ENCODE measurements at places on chromosomes 1 and 21. TPM values are rescaled to one million over a fixed set of nuclear protein-coding genes. Genes with fewer than 3 reads are reported as not detected.

The HNRNPU gene
- total RNA-seq: 381 TPM

The TSPAN2 gene
- total RNA-seq: 57.9 TPM

The NOS1AP gene
- total RNA-seq: 19.8 TPM

GRCh38 chr1:89271341-89272015, 1.2 kb downstream of the GBP5 start:
- DNase-seq: no peak

DNA sequence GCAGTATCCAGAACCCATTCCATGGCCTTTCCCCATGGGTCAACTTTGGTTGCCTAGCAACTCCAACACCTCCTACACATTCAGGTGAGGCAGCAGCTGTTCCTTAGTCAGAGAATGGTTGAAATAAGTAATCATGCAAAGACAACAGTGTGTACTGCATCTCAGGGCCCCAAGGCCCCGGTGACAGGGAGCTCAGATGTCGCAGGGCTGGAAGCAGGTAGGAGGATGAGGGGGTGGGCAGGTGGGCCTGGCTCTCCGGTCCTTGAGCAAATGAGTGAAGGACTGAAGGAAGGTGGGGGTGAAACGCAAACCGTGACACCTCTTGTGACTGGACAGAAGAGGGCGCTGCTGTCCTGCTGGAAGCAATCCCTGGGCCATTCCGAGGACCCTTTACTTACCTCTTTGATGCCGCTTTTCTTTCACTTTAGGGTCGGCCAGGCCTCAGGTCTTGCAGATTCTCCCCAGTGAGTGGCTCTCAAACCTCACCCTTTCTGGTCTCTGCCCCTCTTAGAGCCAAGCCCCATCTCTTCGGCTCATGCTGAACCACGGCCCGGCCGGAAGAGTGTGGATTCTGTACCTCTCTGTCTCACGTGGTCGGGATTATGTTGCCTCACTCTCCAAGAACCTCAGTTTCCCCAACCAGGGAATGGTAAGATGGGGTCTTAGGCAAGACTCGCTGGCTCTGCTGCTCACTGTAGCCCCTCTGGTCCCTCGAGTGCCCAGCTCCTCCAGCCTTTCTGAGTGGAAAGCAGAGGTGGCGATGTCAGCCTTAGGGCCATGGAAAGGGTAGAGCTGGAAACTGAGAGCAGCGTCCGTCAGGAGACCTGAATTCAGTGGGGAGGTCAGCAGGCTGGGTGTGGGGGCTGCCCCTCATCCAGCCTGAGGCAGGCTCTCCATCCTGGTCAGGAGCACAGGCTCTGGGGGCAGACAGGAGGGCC, 5.6 kb upstream of the KCNA10 start:
- DNase-seq: peak; percentile 73

GRCh38 chr1:93615582-93616150, 66.0 kb downstream of the BCAR3 start:
- DNase-seq: no peak

DNA sequence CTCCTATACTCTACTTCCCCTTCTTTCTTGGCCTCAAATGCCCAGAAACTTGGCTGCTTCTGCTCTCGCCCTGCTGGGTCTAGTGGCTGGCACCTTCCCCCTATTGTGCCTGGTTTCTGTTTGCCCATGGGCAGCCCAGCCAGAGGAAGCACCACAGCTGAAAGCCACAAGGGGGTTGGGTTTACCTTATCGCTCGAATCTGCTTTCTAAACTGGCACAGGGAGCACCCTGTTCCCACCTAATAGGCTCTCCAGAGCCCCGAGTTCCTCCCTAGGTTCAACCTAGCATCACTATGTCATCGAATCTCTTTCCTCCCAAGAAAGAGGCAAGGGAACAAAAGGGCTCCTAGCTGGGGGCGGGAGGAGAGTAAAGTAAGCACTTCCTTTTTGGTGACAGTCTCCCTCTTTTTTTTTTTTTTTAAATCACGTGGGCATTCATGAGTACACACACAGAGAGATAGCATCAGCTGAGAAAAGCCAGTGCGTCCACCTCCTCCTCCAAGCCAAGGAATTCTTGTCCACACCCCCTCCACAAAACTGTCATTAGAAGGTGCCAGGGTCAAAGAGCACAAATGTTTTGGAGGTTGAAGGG, 72.8 kb downstream of the PLEKHA6 start:
- no peak for DNase-seq

DNA sequence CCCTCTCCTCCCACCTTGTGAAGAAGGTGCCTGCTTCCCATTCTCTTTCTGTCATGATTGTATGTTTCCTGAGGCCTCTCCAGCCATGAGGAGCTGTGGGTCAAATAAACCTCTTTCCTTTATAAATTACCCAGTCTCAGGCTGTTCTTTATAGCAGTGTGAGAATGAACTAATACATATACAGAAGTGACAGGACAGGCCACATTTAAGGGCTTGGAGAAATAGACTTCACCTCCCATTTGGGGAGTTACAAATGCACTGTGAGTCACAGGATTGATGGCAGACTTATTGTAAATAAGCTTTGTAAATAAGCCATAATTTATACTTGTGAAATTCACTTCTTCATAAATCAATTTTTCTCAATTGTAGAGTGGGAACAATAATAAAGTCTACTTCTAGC, 543.3 kb downstream of the LRRIQ3 start:
- DNase-seq: no peak

GRCh38 chr21:39867198-39867650, at the start of gene PCP4:
PCP4 (plus strand) TSS chr21:39867438; CDS start chr21:39867502, 64 bp downstream.
- peak; percentile 71 for DNase-seq

DNA sequence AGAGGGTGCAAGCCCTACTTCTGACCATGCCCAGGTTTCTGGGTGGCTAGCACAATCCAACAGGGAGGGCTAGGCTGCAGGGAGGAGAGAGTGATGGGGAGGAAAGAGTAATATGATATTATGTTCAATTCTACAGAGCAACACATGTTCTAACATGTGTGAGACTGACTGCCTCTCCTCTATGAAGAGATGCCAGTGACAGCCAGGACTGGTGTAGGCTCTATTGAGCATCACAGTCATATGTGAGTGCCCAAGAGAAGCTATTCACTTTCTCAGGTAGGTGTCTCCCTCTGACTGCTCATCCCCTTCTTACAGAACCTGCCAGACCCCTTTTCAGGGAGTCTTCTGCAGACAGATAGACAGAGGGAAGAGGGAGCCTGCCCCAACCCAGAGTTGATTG, 446.1 kb downstream of the SIPA1L2 start:
- DNase-seq: no peak

DNA sequence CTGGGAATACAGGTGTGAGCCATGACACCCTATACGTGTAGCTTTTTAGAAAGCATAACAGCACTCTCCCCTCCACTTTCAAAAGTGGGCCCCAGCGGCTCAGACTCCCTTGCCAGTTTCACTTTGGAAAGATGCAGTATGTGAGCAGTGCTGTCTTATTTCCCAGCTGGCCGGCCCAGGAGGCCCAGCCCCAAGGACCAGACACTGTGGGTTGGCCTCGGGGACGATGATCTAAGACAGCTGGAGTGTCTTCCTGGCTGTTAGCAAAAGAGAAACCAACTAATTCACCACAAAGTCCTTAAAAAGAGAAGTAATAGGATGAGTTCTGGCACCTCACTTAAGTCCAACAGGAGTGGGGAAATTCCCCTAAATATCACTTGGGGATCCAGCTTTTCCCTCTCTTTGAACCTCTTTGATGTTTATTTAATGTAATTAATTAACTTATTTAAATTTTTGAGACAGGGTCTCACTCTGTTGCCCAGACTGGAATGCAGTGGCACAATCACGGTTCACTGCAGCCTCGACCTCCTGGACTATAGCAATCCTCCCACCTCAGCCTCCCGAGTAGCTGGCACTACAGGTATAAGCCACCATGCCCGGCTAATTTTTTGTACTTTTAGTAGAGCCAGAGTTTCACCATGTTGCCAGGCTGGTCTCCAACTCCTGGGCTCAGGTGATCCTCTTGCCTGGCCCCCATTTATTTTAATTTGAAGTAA, 17.6 kb upstream of the CLIC4 start:
- no peak for DNase-seq

Data from endothelial cell (in vitro differentiated cells).